GF-D8 (cell line): ENCODE measurements at places on chromosomes 16 and 17.

DNA sequence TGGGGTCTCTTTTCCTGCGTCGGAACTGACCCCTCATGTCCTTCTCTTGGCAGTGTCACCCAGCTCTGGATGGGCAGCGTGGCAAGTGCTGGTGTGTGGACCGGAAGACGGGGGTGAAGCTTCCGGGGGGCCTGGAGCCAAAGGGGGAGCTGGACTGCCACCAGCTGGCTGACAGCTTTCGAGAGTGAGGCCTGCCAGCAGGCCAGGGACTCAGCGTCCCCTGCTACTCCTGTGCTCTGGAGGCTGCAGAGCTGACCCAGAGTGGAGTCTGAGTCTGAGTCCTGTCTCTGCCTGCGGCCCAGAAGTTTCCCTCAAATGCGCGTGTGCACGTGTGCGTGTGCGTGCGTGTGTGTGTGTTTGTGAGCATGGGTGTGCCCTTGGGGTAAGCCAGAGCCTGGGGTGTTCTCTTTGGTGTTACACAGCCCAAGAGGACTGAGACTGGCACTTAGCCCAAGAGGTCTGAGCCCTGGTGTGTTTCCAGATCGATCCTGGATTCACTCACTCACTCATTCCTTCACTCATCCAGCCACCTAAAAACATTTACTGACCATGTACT is 13.2 kb downstream of the IGFBP4 start:
- no peak for DNase-seq

- no peak for DNase-seq
These were observed 158.5 kb downstream of the TANC2 start for GRCh38 chr17:63124536-63124935.

DNA sequence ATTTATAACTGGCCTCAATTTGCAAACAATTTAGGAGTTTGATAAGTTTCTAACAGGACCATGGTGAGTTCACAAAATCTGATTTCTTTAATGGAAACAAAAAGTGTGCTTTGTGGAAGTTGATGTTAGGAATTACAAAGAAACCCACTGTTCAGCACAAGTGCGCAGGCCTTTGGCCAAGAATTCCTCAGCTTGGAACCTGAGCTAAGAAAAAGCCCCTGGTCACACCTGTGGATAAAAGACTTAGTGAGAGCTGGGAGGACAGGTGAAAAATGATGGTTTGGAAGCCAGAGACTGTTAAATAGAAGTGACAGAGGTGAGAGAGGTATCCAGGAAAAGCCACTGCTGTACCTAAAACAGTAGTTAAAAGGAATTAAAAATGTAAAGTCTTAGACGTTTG is 64.7 kb downstream of the PRKCA start:
- DNase-seq: no peak

DNA sequence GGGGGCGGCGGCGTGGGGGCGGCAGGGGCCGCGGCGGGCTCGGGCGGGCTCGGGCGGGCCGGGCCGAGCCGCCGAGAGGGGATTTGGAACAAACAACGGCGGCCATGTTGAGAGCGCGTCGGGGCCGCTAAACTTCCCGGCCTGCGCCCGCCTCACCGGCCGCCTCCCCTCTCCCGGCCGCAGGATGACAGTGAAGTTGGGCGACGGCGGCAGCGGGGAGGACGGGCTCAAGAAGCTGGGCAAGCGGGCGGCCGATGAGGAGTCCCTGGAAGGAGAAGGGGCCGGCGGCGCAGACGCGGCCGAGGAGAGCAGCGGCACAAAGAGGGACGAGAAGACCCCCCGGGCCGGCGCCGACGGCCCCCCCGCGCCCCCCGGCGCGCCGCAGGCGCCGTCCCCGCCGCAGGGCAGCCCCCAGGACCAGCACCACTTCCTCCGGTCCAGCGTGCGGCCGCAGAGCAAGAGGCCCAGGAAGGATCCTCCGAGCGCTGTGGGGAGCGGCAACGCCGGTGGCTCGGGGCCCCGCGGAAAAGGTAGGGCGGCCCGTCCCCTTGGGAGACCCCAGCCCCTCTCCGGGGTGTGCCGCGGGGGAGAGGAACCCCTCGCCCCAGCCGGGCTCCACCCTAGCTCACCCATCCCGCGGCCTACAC is 2.4 kb downstream of the CRAMP1 start:
- DNase-seq: no peak

DNA sequence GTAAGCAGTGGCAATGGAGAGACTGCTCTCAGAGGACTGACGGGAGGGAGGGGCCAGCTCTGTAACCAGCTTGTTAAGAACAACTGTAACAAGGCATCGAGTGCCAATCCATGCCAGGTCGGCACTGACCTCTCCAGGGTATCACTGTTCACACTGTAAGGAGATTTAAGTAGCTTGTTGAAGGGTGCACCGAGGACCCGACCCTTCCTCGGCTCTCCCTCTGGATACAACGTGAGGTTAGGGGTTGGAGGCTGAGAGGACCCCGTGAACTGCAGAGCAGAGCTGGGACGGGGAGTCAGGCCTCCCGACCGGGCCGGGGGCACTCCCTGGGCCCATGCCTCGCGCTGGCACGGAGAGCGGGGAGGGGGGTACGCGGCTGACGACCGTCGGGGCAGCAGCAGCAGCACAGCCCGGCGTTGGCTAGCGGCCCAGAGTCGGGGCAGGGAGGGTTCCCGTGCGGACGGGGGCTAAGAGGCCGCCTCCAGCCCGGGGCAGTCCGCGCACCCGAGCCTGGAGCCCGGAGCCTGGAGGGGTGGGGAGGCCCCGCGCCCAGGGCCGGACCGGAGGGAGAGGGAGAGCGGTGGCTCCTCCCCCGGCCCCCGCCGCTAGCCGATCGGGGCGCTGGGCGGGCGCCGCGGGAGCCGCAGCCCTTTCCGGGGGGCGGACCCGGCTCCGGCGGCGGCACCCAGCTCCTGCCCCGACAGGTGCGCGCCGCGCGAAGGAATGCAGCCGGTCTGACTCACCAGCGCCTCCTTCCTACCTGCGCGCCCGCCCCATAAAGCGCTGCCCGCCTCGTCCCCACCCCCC is at the start of gene ITGB4:
Gene ITGB4, plus strand, starts transcription at position 804 of the 807 bp plus-strand sequence. CDS start 3,245 bp downstream, outside the sequence.
- no peak for DNase-seq

GRCh38 chr16:86930663-86931373 is 352.5 kb downstream of the FOXL1 start:
- DNase-seq: no peak

GRCh38 chr16:64975821-64976220 is 146.0 kb downstream of the CDH11 start:
- DNase-seq: no peak

- no peak for DNase-seq
These were observed 33.4 kb upstream of the MMD start for GRCh38 chr17:55454906-55455474.

DNA sequence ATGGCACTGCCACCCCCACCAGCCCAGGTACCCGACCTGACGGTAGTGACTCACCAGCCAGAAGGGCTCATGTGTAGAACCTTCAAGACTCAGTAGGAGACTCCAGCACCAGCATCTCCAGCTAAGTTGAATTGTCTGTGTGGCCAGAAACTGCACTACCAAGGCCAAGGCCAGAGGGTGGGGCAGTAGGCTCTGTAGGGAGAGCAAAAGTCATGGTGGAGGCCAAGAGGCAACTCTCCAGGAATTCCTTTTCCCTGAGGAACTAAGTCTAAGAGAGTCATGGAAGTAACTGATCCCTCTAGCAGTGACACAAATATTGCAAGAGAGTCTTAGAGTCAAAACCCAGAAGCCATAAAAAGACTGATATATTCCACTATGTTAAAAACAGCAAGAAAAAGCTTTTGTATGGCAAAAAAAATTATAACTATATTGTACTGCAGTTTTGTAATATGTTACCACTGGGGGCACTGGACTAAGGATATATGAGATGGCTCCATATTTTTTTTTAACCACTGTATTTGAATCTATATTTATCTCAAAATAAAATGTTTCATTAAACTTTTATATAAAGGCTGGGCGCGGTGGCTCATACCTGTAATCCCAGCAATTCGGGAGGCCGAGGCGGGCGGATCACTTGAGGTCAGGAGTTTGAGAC is 30.2 kb upstream of the GUCY2D start:
- DNase-seq: no peak

DNA sequence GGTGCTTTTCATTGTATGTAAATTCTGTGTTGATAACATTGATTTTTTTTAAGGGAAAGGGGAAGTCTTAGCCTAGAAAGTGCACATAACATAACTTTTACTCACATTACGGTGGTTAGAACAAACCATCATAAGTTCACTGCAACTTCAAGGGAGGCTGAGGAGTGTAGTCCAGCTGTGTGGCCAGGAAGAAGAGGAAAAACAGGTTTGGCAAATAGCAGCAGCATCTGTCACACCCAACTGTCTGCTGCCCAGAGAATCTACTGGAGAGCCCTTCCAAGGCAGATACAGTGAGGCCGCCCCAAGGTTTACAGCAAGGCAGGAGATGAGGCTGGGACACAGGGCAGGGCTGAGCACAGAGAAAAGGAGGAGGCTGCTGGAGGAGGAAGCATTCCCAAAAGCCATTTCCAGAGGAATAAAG is 60.6 kb downstream of the AIPL1 start:
- DNase-seq: no peak

- DNase-seq: no peak
These were observed 11.5 kb upstream of the PRSS54 start for GRCh38 chr16:58306327-58306726.

GRCh38 chr17:48505788-48506187 is 25.0 kb downstream of the HOXB1 start:
- DNase-seq: no peak

- no peak for DNase-seq
These were observed 68.2 kb upstream of the IRX6 start for GRCh38 chr16:55255733-55256282.

DNA sequence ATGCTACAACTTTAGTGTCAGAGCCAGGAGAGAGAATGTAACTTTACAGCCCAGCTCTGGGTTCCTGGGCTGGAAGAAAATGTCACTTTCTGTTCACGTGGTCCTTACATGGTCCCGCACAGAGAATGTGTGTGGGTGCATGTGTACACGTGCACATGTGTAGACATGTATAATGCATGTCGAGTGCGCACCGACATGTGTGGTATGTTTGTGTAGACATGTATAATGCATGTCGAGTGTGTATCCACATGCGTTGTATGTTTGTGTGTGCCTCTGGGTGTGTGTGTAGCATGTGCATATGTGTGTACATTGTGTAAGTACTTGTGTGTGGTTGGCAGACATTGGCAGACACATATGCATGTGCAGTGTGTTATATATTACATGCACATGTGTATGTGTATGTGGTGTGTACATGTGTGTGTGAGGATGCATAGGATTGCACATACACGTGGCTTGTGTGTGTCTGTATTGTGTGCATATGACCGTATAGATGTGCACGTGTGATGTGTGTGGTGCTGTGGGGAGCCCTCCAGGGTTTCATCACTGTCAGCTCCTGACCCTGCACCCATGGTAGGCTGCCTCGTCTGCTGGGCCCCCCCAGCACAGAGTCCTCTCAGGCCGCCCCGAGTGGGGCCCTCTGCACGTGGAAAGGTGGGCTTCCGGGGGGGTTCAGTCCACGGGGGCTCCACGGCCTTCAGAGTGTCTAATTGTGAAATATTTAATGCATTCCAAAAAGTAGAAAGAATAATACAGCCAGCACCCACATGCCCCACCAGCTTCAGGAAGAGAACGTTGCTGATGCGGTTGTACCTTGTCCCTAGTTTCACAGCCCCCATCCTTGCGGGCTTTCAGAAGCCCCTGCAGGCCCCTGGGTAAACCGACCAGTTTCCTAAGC is 214.2 kb upstream of the GSE1 start:
- no peak for DNase-seq

DNA sequence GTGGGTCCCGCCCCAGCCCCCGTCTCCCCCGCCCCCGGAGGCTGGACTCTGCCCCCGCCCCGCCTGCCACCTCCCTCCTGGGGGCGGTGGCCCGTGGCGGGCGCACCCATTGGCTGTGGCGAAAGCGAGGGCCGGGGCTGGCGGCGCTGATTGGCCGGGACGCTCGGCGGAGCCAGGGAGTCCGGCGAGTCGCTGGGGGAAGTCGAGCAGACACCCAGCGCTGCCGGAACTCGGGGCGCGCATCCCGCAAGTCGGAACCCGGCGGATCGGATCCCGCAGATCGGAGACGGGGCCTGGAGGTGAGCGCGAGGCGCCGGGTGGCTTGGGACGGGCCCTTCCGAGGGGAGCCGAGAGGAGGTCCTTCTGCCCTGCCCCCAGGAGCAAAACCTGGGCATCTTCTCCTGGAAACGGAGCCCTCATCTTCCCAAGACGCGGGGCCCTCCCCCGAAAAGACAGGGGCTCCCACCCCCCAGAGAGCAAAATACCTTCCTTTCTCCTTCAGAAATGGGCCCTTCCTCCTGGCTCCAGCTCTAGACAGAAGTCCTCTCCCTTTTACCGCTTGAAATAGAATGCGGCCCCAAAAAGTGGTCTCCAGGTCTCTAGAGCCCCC is at the start of gene ABAT:
Gene ABAT, plus strand, starts transcription at position 205 of the 610 bp plus-strand sequence. CDS start 61,123 bp downstream, outside the sequence.
- no peak for DNase-seq

GRCh38 chr16:29025218-29025617 is 40.4 kb downstream of the LAT start:
- DNase-seq: no peak

- DNase-seq: no peak
These were observed 139.7 kb upstream of the CIBAR2 start for GRCh38 chr16:85252014-85252413.
